CD4-positive, alpha-beta T cell treated with Interleukin-15 for 4 hours (primary cell): ENCODE measurements at places on chromosomes 6 and 20.

- no peak for DNase-seq
Observed at GRCh38 chr6:20350215-20350614, 51.5 kb upstream of the E2F3 start.

- DNase-seq: no peak
Observed at GRCh38 chr20:61315319-61315718, 63.3 kb downstream of the CDH4 start.

GRCh38 chr6:43378631-43379030 is 9.2 kb upstream of the ZNF318 start:
- no peak for DNase-seq

- no peak for DNase-seq
Observed at GRCh38 chr6:112800916-112801315, 453.8 kb downstream of the RFPL4B start.

- DNase-seq: no peak
Observed at GRCh38 chr20:45344168-45344860, 3.9 kb downstream of the SDC4 start.

DNA sequence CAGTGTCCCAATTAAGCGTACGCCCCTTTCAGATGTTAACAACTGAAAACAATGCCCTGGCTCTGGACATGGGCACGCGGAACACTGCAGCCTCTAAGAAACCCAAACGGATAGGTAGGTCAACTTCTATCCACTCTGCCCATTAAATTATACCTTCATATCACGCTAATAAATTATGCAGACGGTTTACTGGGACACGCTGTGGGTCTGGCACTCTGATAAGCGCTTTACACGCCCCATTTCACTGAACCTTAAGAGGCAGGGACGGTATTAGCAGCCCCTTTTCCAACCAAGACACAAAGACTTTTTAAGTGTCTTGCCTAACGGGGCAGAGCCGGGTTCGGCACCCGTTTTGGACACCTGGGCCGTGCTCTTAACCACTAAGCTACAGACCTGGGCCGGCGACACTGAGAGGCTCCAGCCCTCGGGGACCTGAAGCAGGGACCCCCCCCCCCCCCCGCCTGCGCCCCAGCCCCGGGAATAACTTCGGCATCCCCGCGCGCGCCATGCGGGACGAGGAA is 744 bp downstream of the STAU1 start:
- no peak for DNase-seq

DNA sequence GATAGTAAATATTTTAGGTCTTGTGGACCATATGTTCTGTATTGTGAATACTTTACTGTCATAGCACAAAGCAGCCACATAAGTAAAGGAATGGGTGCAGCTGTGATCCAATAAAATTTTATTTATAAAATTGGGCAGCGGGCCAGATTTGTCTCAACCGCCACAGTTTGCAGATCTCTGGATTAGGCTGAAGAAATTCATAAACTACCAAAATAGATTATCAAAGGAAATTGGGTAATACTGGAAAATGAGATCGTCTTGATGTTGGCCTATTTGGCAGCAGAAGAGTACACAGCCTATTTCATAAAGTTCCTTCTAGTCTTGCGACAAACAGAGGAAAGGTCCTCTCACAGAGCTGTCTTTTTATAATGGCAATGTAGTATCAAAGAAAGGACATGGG is 69.8 kb downstream of the DZANK1 start:
- DNase-seq: no peak

DNA sequence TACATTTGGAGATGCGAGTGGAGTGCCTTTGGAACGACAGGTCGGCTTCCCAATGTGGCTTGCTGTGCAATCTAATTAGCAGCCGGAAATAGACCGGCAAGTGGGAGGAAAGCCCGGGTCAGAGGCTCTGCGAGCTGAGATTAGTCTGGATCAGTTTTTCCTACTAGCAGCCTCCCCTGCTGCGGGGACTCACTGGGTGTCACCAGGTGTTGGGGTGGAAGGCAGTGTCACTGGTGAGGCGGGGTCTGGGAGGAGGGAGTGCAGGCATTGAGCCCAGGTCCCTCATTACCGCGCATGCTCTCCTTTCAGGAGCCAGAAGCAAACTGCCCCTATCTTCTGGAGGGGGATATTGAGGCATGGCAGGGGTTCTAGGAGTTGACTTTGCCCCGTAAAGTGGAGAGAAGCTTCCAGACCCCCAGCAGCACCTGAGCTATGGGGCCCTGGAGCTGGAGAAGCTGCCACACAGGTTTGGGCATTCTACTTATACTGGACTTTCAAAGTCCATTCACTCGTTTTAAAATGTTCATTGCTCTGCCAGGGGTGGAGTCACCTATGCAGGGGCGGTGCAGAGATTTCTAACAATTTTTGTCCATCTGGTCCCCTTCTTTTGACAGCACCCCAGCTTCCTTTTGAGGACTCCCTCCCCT is 11.0 kb downstream of the SULF2 start:
- DNase-seq: no peak

DNA sequence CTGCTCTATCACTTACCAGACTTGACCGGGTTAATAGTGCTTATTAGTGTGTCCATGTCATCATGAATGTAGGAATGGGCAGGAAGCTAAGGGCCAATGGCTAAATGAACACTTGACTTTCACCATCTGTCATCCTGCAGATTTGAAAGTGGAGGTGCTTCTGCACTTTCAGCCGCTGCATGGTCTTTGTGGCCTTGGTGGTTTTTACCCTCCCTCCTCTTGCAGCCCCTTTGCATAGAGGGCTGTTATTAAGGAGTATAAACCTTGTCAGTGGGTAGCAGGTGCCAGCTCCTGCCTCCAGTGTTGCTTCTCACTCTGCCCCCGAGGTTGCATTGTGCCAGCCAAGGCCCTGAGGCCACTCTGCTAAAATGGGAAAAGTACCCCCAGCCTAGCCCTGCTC is 122.2 kb upstream of the TNFAIP3 start:
- DNase-seq: no peak

- peak; percentile 55 for DNase-seq
Observed at GRCh38 chr6:5471044-5471443, 209.7 kb downstream of the FARS2 start.

- no peak for DNase-seq
Observed at GRCh38 chr20:37504404-37505096, 16.5 kb upstream of the NNAT start.

- no peak for DNase-seq
Observed at GRCh38 chr6:80465513-80465912, 359.0 kb downstream of the BCKDHB start.

GRCh38 chr6:42001506-42001905 is 48.8 kb upstream of the TAF8 start:
- DNase-seq: no peak

DNA sequence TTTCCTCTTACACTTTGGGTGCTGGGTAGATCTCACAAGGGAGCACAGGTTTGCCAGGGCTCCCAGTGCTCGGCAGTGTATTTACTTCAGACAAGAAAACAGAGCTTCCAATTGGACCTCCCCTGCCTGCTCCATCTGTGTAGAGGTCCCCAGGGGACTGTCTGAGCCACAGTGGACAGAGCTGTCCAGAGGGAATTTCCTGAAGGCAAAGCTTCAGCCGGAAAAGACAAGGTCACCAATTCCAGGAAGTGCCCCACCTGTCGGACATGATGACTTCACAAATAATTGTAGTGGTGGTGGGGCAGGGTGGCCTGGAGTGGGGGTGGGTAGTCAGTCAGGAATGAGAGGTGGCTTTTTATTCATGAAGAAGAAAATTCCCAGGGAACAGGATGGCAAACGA is 18.6 kb downstream of the ADGRF5 start:
- no peak for DNase-seq

- DNase-seq: no peak
Observed at GRCh38 chr6:157219201-157220200, 103.8 kb downstream of the TMEM242 start.

- no peak for DNase-seq
Observed at GRCh38 chr6:56986611-56987010, 31.7 kb downstream of the BEND6 start.

DNA sequence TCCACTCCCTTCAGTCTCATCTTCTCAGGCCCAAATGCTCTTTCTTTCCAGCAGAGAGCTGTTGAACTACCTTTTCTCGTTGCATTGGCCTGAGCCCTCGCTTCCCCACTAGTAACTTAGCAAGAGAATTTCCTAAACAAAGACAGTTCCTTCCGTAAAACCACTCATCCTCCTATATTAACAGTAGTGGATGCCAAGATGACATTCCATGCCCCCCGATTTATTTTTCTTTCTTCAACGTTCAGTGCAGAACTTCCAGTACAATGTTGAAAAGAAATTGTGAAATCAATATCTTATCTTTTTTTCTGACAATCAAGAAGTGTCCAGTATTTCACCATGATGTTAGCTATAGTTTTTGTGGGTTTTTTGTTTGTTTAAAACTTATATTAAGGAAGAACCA is 45.8 kb downstream of the SOX4 start:
- DNase-seq: no peak

GRCh38 chr20:62708591-62709536 is at the start of gene NTSR1:
Gene NTSR1 (plus strand): TSS chr20:62708836. CDS start chr20:62709208, 372 bp downstream.
- no peak for DNase-seq

GRCh38 chr6:7219310-7219709 is 93.7 kb downstream of the SSR1 start:
- no peak for DNase-seq

- no peak for DNase-seq
Observed at GRCh38 chr6:17666646-17667045, 40.1 kb downstream of the NUP153 start.

DNA sequence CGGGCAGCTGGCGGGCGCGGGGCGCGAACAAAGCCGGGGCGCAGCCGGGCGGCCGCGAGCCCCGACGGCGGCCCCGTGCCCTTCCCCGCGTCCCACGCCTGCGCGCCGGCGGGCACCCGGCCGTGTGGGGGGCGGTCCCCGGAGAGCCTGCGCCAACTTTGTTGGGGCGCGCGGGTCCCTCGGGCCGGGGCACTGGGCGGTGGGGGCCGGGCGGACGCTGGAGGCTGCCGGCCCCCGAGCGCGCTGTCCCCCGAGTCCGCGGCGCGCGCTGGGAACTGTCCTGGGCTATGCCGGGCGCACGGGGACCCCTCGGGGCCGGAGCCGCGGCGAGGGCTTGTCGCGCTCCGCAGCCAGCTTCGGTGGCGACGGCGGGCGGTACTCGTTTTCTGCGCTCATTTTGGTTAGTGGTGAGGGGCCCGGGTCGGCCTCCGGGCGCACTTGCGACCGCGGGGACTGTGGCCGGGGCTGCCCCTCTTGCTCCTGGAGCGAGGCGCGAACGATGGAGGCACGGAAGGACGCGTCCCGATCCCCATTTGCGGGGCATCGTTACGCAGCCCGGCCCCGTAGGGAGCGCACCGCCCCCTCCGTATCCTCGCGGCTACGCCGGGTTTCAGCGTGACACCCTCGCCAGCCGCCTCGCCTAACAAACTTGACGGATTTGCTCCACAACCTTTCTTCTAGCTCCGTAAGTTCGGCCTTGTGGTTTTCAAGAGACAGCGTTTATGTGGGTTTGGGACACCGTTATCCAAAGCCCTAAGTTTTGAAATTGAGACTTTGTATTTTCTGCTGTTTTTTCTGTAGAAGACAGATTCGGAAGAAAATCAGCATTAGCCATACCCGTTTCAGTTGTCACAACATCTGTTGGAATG is 622 bp downstream of the SS18L1 start:
- peak; percentile 45 for DNase-seq

GRCh38 chr6:100116411-100117194 is 122.6 kb upstream of the MCHR2 start:
- peak; percentile 10 for DNase-seq

GRCh38 chr20:36331209-36331608 is 25.1 kb downstream of the DLGAP4 start:
- DNase-seq: no peak

GRCh38 chr20:603116-603640 is 6.9 kb downstream of the TCF15 start:
- no peak for DNase-seq

DNA sequence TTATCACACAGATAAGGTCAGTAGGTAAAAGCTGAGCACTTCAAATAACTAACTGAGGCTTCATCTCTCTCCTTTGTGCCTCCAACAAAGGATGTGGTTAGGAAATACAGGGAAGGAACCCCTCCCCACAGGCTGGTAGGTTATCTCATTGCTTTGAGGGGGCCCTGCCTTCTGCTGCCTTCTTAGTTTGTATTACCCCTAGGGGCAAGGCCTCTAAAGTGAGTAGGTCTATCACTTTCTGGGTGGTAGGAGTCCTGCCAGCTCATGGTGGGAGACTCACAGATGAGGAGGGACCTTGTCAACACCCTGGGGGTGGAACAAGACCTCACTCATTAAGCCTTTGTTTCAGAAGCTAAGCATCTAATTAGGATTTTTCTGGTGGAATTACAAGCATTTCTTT is 34.6 kb downstream of the EDN1 start:
- no peak for DNase-seq

- no peak for DNase-seq
Observed at GRCh38 chr6:33857093-33857931, 53.5 kb upstream of the MLN start.

GRCh38 chr20:41098703-41099250 is 38.6 kb upstream of the PLCG1 start:
- no peak for DNase-seq

DNA sequence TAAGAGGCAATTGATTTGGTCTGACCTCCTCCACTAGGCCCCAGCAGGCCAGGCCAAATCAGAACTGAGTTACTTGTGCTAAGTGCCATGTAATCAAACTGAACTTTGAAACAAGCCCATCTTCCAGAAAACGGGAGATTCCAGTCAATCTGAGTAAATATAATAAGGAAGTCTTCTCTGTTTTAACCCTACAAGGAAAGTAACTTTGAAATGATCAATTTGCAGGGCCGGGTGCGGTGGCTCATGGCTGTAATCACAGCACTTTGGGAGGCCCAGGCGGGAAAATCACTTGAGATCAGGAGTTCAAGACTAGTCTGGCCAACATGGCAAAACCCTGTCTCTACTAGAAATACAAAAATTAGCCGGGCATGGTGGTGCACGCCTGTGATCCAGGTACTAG is 2.0 kb upstream of the SHLD1 start:
- DNase-seq: no peak

- no peak for DNase-seq
Observed at GRCh38 chr6:157045831-157046454, 268.8 kb downstream of the ARID1B start.

DNA sequence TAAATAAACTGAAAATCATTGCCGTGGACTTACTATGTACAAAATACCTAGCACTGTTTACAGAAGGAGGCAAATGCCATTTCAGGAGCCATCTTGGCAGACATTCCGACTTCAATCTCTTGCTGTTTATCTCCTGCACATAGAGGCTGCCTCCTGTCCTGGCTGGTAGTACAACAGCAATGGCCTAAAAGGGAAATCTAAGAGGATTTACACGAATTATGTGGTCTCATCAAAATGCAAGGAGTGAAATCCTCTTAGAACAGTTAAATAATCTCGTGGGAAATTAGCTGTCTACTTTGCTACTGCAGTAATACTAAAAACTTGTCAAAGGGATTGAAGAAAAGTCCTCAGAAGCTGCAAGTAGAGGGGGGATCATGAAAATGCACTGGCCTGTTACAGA is 82.2 kb upstream of the SLC2A12 start:
- DNase-seq: no peak

DNA sequence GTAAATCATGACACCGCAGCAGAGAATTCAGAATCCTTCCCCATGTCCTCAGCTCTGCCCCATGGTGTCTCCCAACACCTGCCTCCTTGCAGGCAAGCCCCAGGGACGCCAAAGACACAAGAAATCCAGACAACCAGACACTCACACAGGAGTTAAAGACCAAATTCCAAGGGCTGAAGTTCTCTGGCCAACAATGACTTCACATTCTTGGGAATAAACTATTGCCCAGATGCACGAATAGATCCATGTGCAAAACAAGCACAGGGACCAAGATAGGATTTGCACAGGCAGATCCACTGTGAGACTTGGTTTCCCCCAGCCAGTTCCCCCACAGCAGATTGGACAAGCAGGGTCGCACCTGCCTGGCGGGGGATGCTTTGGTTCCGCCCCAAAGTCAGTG is 246.7 kb downstream of the SOD2 start:
- no peak for DNase-seq

GRCh38 chr20:15814360-15814759 is 758.9 kb downstream of the KIF16B start:
- no peak for DNase-seq
